Fibroblast of pulmonary artery (primary cell): ENCODE measurements at places on chromosomes 4 and X.
A peak's percentile ranks its signal among the peaks of the same experiment; 100 is the strongest.

DNA sequence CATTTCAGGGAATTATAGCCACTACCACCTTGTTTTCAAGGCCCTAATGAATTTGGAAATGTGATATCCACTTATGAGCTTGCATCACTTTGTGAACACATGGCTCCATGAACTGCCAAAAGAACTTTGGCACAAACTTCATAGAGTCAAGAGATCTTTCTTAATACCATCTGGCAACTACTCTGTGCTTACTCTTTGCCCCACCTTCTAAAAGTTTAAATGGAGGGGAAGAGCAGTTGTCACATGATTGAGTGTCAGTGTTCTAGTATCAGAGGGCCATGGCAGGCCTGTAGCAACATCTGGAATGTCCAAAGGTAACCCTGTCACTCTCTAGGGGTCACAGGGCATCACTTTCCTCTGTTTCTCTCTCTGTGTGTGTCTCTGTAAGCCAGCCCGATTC, 2.6 kb upstream of the ADH1B start:
- peak; percentile 75 for DNase-seq

- DNase-seq: peak; percentile 0
Observed at GRCh38 chrX:7435822-7436221, 287.9 kb upstream of the PUDP start.

GRCh38 chr4:165726831-165727230, 146.2 kb upstream of the TLL1 start:
- no peak for DNase-seq

DNA sequence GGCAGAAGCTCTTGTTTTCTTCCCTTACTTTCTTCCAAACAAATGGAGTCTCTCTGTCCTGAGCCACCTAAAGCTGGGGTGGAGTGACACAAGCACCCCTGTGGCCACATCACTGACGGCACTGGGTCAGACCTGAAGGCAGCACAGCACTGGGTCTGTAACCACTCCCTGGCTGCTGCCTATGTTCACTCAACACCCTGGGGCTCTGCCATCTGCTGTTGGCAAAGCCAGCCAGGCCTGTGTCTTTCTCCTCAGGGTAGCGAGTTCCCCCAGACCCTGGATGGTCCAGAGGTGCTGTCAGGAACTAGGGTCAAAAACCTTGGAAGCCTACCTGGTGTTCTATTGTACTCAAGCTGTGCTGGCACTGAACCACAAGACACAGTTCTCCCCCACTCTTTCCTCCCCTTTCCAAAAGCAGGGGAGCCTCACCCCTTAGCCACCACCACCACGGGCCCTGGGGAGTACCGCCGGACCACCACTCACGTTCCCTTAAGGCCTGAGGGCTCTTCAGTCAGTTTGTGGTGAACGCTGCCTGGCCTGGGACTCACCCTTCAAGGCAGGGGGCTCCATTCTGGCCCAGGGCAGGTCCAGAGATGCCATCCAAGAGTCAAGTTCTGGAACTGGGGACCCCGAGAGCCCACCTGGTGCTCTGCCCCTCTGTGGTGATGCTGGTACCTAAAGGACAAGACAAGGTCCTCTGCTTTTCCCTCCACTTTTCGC, 31.5 kb downstream of the TMEM271 start:
- DNase-seq: no peak

GRCh38 chrX:100864657-100865391, 9.3 kb downstream of the NOX1 start:
- DNase-seq: peak; percentile 53
